ENCODE measurements at places on chromosomes 7 and 10.
A peak's percentile ranks its signal among the peaks of the same experiment; 100 is the strongest.

- DNase-seq: no peak
These were observed 4.0 kb downstream of the CDCA7L start for GRCh38 chr7:21941611-21942141.

DNA sequence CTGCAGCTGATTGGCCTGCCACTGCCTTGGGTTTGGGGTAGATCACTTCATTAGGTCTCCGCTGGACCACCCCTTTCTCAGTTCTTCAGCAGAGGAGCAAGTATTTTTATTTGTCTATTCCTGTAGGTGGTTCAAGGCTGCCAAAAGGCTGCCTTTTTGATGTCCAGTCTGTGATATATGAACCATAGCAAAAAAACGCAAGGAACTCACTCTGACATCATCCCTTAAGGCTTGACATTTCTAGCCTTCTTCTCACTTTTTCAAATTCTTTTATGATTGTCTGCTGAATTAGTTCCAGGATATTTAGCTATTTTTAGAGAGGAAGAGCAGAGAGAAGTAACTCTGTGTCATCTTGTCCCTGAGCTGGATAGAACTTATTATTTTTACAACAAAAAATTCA lies 269.2 kb downstream of the BAMBI start:
- no peak for DNase-seq

DNA sequence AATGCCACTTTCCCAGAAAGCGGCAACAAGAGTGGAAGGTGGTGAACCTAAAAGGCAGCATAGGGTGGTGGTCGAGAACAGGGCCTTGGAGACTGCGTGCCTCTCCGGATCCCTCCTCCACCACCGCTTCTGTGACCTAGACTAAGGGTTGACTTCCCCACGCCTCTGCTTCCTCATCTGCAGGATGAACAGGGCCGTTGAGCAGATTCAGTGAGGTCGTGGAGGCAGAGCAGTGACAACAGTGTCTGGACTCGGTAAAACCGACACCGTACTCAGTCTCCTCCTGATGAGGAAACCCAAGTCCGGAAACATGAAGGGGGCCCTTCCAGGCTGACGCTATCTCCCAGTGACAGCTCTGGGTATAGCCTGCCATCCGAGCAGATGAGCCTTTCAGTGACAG lies 162.6 kb downstream of the CELF2 start:
- DNase-seq: no peak

GRCh38 chr10:49044293-49045193 lies 70.8 kb downstream of the VSTM4 start:
- no peak for DNase-seq

GRCh38 chr7:54967377-54967776 lies 51.4 kb upstream of the EGFR start:
- DNase-seq: no peak

GRCh38 chr7:147541261-147541660 lies 1049.3 kb upstream of the C7orf33 start:
- no peak for DNase-seq

GRCh38 chr7:28481091-28481926 lies 69.0 kb downstream of the CREB5 start:
- no peak for DNase-seq

DNA sequence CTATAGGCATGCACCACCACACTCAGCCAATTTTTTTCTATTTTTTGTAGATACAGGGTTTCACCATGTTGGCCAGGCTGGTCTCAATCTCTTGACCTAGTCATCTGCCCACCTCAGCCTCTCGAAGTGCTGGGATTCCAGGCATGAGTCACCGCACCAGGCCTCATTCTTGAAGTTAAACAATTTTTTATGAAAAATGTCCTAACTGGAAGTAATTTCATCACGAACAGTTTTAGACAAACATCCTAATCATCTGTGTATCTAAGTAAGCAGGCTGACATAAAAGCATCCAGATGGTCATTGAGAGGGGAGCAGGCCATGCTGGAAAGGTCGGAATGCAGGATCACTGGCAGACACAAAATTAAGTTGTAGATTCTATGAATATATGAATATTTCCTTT lies 269.1 kb downstream of the ZMYND11 start:
- no peak for DNase-seq

DNA sequence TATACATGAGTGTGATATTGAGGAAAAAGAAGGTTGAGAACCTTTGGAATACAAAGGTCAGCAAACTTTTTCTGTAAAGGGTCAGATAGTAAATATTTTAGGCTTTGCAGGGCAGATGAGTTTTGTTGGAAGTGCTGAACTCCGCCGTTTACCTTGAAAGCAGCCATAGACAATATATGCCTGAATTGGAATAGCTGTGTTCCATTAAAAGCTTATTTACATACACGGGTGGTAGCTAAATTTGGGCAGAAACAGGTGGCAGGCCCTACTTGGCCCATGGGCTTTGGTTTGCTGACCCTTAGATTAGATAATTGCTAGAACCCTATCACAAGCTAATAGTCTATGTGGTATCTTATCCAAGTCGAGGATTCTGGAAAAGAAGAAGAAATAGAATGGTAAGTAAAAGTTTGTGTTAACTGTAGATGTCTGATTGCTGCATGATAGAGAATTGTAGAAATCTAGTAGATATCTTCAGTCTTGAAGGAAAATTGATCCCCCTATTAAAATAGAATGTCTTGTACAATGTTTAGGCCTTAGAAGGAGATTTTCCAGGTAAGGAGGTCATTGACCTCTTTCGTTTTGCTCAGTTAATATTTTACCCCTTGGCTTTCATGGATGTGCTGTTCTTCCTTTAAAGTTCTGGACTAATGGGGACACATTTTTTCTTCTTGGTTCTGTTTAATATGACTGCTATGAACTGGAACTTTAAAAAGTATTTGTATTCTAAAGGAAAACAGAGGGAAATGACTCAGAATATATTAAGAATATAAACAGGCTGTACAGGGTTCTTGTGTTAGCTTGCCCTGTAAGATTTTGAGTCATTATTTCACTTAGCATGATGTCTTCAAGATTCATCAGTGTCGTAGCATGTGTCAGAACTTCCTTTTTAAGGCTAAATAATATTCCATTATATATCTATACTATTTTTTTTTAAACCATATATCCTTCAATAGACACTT lies 8.0 kb downstream of the RBM33 start:
- no peak for DNase-seq

DNA sequence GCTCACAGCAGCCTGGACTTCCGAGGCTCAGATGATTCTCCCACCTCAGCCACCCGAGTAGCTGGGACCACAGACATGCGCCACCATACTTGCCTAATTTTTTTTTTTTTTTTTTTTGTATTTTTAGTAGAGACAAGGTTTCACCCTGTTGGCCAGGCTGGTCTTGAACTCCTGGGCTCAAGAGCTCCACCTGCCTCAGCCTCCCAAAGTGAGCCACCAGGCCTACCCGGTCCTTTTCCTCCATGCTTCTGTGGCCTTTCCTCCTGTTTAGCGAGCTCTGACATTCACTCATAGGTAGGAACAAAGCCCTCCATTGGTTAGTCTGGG lies 50.1 kb upstream of the SRPK2 start:
- no peak for DNase-seq

GRCh38 chr7:97126483-97127171 lies 9.1 kb downstream of the SDHAF3 start:
- DNase-seq: no peak

DNA sequence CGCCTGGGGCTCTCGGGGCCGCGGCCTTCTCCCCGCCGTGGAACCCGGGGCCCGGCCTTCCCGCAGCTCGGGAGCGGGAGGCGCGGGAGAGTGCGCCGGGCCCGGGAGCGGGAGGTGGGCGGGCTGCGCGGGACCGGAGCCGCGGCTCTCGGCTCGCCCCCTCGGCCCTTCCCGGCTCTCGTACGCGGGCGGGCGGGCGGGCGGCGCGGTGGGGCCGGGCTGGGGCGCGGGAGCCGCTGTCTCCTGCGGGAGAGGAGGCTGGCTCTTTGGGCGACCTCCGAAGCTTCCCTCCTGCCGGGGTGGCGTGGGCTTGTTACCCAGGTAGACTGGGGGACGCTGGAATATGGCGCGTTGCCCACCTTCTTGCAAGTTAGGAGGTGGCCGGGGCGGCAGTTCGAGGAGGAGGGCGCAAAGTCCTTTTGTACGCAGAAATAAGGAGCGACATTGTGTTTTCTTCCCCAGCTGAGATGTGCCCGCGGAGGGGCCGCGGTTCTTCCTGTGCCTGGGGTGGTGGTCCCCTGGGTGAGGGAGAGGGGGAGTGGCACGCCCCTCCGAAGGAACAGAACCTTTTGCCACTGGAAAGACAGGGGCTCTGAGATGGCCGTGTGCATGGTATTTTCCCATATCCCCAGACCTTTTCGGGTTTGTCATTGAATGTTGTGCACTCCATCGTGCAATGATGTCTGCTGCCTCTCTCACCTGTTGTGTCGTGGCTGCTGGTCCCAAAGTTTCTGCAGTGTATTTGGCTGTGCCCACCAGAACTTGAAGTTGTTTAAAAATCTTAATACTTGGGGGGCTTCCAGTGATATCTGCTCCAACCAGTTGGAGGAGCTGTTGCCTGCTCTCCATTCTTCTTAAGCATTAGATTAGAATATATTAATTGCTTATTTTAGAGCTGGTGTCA lies 844 bp downstream of the NRF1 start:
- DNase-seq: peak; percentile 9

DNA sequence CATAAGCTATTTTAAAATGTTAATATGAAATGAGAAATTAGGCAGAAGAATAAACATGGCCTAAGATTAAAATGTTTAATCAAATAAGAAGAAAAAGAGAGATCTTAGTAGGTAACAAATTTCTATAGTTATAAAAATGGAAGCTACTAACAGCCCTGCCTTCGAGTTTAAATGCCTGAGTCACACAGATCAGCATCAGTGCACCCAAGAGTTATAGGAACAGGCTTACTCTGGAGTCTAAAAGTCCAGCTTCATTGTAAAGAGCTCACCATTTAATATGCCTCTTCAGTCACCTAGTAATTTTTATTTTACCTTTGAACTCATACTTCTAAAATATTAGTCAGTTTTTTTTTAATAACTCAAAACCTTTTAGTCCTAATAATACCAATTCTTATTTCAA lies 52.6 kb downstream of the BRI3 start:
- DNase-seq: no peak

- no peak for DNase-seq
These were observed 960.0 kb downstream of the DNAJB9 start for GRCh38 chr7:109529712-109530111.

- DNase-seq: no peak
These were observed 22.9 kb upstream of the DMTF1 start for GRCh38 chr7:87129332-87129731.

- DNase-seq: no peak
These were observed 112.3 kb downstream of the LHPP start for GRCh38 chr10:124573726-124574455.

DNA sequence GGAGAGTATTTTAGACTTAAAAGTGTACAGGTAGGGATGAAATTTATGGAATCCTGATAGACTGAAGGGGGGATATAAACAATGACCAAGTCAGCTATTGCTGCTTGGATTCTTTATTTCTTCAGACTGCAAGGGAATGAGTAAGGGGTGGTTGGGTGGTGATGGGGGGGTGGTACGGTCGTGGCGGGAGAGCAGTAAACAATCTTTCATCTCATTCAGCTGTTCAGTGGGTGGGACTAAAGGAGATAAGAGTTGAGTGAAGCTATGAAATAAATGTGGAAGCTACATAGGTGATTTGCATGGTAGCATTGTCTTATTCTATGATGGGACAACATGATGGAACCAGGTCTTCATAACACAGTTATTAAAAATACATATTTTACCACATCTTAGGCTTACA lies 1.8 kb downstream of the SEPTIN7 start:
- no peak for DNase-seq

DNA sequence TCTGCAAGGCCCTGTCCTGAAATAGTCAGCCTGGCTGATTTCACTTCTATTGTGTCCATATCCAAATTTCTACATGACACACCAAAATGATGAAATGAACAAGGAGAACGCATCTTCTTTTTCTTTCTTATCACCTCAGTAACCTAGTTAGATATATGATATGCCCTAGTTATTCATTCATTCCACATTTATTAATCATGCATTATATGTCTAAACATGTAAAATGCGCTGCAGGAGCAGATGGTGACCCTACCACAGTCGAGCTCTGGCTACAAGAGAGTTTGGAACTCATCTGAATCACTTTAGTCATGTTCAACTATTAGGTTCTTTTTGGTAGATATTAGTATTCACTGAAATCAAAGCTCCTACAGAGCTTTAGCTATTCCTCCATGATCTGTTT lies 31.8 kb upstream of the VPS41 start:
- DNase-seq: no peak

GRCh38 chr7:122546496-122546895 lies 152.4 kb downstream of the RNF133 start:
- DNase-seq: no peak

- DNase-seq: no peak
These were observed 36.7 kb upstream of the PSAP start for GRCh38 chr10:71887743-71888142.
